IPS-NIHi11 (cell line): ENCODE measurements at places on chromosomes 2 and 18.

GRCh38 chr18:564708-565561 is 15.2 kb upstream of the CETN1 start:
- DNase-seq = no peak

DNA sequence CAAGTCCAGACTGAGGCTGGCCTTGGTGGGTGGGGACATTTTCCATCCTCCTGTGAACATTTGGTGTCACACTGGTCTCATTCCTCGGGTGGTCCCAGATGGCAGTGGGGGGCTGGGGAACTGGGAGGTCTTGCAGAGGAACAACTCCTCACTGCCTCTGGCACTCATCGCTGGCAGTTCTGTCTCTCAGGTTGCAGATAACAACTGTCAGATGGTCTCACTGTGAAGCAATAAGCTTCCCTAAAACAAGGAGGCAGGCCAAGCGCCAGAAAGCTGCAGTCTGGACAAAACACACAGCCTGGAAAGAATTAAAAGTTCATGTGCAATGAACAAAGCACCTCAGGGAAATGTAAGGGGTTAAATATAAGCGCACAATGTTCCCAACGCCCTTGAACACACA is 78.1 kb downstream of the IRS1 start:
- no peak for DNase-seq

GRCh38 chr2:238882082-238882755 is 34.3 kb downstream of the TWIST2 start:
- no peak for DNase-seq

- peak; percentile 27 for DNase-seq
These were observed 67.9 kb downstream of the SLC9A4 start for GRCh38 chr2:102540882-102541281.

DNA sequence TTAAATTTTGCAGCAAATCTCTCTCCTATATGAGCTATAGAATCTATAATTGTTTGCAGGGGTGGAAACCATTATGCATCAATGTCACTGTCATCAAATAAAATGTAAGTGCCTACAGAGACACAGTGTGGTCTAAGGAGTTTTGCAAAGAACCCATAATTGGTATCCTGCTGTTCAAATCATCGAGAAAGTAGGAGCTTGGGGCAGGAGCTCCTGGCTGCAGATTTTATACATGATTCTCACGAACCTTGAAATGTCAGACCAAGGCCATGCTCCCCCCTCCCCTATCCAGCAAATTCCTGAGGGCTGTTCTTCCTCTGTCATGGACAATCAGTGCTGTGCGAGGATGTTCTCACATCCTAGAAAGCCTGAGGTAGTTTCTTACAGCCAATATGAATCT is 119.5 kb upstream of the CYRIA start:
- DNase-seq = no peak

DNA sequence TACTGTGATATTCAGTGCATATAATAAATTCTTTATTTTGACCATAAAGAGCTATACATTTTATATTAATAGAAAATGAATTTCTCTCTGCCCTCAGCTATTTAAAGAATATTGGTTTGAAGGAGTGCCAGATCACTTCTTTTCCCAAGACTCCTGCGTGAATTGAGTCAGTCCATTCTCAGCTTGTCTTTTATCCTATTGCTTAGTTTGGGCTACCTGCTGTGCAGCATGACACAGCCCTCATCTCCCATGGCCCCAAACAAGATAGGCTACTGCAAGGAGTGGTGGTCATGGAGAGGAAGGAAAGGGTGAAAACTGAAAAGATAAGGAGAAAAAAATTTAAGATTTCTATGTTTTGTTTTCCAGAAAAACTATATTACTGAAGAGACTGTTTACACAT is 10.1 kb upstream of the FBXO11 start:
- no peak for DNase-seq

GRCh38 chr18:6024745-6025248 is 129.5 kb upstream of the TMEM200C start:
- no peak for DNase-seq

GRCh38 chr2:239814861-239815601 is 210.1 kb downstream of the NDUFA10 start:
- no peak for DNase-seq

DNA sequence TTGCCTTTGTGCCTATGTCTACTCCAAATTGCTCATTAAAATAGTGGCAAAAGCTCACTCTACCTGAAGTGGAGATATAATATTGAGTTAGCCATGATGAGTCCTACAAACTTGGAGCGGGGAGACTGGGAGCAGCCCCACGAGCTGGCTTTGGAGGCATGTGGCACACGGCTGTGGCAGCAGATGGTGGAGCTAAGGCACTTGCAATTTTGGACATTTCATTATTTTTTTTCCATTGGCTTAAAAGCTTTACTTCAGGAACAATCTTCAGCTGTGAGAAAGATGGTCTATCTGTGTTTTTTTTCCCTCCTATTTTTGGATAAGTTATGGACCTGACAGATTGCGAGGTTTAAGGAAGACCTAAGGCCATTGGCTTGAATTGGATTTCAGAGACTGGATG is 578.3 kb downstream of the CMPK2 start:
- no peak for DNase-seq

- no peak for DNase-seq
These were observed 40.2 kb downstream of the CCDC74A start for GRCh38 chr2:131567891-131568290.

GRCh38 chr2:237390235-237390634 is 23.7 kb downstream of the COL6A3 start:
- no peak for DNase-seq

GRCh38 chr2:208698114-208698513 is 291.5 kb downstream of the PTH2R start:
- peak; percentile 26 for DNase-seq

DNA sequence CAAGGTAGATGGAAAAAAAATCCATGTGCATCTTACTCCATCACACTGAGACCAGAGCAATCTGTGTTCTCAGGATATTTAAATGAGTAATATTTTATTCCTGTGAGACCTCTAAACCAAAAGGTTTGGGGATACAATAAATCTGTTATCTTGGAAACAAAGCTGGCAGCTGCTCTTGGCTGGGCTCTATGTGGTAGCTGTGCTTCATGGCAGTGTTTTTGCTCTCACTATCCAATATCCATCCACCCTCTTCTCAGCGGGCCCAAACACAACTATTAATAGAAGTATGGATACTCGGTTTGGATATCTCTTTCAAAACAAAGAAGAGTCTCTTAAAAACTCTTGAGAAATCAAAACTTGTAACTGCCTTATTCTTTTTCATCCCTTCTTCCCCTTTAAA is 244.9 kb upstream of the RAB12 start:
- no peak for DNase-seq

DNA sequence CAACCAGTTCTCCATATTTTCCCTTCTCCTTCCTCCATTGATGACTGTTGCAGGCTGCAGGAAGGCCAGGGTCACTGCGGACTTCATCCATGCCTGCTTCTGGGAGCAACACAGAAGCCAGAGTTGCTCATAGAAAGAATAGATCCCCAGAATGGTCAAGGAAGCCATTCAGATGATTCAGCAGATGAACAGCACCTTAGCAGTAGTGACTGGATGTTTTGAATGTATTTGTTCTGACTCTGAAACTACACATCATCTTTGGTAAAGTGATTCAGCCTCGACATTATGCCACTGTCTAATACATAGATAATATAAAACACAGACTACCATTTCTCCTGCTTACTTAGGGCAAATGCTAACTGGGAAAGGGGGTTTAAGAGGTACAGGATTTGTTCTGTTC is 411.6 kb downstream of the RND3 start:
- no peak for DNase-seq
